BE2C (cell line): ENCODE measurements at places on chromosomes 7 and 10.

GRCh38 chr10:133481086-133481643 lies 27.4 kb downstream of the SCART1 start:
- no peak for DNase-seq

DNA sequence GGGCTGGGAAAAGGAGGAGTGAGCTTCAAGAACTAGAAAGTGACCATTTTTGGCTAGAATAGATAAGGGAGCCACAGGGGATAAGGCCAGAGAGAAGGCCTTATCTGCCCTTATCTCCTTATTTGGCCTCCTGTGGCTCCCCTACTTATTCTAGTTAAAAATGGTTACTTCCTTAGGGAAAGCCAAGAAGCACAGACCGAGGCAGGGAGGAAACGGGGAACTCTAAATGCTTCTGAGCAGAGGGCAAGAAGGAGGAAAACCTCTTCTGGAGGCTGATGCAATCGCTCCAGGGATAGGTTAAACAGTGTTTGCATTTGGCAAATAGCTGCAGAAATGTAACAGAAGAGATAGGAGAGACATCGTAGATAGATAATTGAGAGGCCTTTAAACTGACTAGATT lies 18.6 kb downstream of the NRP1 start:
- DNase-seq, result no peak

DNA sequence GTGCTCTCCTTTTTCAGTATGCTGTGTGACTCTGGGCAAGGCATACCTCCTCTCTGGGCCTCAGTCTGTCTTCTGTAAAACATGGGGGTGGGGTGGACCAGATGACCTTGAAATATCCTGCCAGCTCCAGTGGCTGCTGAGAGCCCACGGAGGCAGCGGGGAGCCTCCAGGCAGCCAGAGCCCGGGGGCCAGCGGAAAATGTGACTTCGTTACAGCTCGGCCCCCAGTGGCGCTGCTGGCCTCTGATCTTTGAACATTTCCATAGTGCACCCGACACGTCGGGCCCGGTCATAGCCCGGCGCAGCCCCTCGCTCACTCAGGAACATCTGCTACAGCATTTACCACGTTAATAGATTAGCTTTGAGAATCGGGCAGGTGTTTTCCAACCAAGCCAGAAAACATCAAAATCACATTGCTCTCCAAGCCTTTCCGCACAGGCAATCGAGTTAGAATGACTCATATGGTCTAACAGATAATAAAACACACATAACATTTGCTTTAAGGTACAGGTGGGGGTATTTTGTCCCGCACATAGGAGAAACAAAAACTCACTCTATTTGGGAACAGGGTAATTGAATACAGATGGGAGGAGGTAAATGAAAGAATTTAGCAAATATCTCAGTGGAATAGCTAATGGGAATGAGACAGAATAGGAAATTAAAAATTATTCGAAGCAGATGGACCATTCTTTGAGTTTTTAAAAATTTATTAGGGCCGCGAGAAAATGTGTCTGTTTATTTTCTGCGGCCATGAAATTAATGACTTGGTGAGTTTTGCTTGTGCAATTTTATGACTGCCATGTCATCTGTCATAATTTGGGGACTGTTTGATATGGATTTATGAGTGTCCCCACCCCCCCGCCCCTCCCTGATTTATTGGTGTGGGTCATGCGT lies 26.3 kb upstream of the COMTD1 start:
- DNase-seq, result peak; percentile 56

DNA sequence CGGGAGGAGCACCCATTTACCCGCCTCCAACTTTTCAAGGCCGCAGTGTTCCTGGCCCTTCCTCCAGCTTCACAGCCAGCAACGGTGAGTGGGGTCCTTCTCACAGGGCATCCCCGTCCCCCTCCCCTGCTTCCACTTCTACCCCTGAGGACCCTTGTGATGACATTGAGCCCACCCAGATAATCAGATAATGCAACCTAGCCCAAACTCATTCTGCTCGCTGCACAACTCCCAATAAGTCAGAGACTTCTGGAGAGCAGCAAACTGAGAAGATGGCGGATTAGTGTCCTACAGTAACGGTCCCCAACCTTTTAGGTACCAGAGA lies 74.5 kb downstream of the OAT start:
- DNase-seq, result no peak

DNA sequence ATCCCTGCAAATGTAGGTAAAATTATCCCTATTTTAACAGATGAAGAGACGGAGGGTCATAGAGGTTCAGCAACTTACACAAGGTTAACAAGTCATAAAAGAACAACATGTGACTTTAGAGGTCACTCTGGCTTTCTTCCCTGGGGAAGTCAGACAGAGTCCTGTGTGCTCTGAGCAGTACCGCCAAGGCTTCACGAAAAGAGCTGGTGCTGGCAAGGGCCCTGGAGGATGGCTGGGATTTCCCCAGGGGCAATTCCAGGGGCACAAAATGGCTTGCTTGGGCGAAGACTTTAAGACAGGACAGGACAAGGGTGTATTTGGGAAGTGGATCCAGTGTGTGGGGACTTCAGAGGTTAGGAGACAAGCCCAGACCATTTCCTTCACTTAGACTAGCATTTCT lies 144.1 kb downstream of the PIP4K2A start:
- no peak for DNase-seq

DNA sequence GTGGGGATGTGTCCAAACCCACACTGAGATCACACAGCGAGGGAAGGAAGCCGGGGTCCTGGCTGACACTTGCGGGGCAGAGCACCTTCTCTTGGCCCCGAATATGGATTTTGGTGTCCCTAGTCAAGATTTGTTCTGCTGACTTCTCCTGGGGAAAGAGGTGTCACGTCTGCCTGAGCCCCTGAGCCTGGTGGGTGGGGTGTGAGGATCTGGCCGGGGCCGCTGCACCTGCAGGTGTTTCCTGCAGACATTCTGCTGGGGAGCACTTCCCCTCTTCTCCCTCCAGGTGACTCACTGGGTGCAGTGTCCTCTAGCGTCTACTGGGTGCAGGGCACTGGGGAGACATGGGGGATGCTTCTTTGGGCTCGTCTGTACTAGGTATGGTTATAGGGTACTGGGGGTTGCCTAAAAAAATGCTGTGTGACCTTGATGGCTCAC lies 99.2 kb downstream of the GRK5 start:
- no peak for DNase-seq

DNA sequence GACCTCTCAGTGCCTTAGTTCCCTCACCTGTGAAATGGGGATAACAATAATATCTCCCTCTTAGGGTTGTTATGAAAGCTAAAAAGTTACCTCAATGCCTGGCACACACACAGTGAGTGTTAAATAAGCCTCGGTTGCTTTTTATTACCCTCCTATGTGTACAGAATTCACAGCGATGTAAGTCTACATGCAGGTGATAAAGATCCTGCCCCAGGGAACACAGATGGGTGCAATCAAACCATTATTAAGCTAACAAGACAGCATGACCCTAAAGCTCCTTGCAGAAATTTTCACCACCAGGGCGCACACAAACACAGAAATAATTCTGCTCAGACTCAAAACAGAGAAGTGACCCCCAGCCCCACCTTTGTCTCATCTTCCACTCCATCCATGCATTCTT lies 261.9 kb downstream of the SNX10 start:
- no peak for DNase-seq

DNA sequence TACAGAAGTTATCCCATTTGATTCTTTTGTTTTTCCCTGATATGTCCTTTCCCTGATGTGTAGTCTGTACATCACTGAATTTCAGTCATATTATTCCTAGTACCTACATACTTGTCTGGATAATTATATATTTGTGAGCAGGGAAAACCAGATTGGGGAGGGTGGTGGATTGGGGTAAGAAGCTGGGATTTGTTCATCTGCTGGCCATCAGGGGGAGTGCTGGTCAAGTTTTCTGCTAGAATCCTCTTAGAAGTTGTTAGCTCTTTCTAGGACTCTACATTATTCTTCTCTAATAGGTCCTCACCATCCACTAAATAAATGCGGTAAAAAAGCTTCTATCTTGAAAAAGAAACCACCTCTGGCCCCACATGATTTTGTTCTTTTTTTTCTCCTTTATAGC lies 232.7 kb upstream of the TAC1 start:
- peak; percentile 25 for DNase-seq

GRCh38 chr10:116324951-116325635 lies 845 bp downstream of the CCDC172 start:
- no peak for DNase-seq

DNA sequence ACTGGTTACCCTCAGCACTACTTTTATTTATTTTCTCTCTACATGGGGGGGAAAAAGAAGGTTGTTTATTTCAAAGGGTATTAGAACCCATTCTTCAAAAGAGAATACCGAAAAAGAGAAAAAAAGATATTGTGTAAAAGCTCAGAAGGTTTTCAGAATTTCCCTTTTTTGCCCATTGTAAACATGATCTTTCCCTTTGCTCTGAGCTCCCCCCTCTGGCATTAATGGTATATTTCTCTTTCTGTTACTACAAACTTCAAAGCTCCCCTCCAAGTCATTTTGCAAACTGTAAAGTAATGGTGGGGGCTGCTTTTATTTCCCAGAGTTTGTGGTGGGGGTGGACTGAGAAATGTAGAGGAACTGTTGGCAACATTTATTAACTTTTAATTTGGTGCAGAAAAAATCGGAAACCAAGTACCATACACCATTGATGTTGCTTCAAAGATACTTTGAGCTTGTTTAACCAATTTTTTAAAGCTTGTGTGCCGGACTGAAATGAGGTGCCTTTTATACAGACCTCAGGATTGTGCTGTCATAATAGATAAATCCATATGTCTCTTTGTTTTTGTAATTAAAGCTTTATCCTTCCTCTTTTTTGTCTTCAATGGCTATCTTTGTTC lies 181.5 kb downstream of the EXOC4 start:
- DNase-seq, result peak; percentile 17

GRCh38 chr10:75396631-75397495 lies 4.7 kb downstream of the ZNF503 start:
- no peak for DNase-seq

DNA sequence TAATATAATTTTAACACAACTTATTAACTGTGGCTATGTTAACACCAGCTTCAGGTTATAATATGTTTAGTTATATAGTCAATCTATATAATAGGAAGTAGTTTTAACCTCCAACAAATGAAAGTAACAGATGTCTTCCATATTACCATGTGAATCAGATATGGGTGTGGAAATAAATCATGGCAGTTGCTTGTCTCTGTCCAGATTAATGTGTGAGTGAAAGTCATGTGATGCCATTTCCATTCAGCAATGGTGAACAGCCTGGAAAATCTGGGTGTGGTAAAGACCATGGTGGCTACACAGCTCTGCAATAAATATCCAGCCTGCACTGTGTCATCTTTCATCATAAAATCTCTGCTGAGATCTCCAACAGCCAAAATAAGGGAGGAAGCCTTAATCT lies 27.8 kb downstream of the HEPACAM2 start:
- DNase-seq, result no peak

DNA sequence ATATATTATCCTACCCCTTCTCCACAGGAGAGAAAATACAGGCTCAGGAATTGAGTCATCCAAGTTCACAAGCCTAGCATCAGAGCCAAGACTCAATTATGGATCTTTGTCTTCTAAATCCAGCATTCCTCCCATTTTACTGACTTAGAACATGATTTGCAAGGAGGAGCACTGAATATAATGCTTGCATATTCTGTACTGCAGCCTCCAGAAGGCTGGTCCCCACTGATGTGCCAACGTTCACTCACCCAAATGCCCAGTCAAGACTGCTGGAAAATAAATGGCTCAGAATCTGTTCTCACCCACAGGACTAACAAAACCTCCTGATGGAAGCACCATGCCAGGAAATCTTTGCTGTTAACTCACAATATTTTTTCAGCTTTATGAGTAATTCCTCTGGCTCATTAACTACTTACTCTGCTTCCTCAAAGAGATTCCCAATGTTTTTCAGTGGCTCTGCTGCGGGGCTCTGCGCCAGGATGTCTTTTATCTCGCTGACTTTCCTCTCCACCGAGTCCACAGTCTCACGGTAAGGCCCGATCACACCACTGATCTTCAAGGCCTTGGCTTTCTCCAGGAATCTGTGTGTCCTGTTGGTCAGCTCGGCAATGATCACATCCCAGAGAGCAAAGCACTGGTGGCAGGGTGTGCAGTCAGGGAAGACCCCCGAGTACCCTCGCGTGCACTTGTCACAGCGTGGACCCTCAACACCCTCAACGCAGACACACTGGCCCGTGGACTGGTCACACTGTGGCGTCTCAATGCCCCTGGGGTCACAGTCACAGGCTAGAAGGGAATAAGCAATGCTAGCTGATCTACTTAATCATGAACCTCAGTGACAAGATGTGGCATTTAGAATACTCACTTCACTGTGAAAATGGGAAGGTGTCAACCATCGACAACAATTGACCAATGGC lies 48.8 kb downstream of the DLD start:
- no peak for DNase-seq
